HepG2 (cell line): ENCODE measurements at places on chromosomes 7 and 10.

DNA sequence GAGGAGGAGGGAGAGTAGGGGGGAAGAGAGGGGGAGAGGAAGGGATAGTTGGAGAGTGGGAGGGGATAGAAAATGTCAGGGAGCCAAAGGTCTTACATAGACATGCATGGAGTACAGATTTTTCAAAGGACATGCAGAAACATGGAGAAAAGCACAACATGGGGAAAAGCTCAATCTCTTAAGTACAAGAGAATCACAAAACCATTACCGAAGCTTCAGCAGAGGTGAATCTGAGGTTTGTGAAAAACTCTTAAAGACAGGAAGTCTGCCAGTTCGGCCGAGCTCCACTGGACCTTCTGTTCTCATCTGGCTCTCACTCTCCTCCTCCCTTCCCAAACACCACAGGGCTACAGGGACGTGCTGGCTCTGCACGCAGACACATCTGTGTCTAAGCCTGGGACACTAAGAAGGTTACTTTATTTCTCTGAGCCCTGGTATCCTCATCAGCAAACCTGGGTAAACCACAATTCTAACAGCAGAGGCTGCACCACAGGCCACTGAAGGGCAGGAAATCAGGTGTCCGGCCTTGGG lies 133.9 kb downstream of the COBL start:
- no peak for DNase-seq

DNA sequence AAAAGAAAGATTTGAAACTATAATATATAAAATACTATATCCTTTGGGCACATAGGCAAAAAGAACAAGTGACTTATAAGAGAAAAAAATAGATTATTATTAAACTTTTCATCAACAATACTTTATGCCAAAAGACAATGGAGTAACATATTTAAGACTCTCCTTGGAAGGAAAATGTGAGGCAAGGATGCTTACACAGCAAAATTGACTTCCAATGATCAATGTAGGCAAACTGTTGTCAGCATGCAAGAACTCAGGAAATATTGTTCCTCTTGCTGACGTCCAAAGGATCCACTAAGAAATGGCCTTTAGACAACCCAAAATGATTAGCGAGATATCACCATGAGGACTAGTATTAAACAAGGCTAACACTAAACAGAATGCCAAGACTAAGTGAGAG lies 22.9 kb upstream of the LMOD2 start:
- DNase-seq = no peak

DNA sequence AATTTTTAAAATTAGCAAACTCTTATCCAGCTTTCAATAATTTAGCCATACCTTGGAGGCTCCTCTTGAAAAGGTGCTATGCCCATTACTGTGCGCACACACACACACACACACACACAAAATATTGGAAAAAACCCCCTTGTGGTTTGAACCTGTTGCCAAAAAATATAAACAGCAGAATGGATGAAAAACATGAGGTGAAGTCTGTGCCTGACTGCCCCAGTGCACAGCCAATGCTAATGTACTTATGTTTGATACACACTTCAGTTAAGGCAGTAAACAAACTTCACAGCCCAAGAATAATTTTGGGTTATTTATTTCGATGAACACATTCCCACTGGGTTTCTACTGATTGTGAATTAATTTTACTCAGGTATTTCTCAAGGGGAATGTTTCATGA lies 113.2 kb upstream of the SEM1 start:
- DNase-seq = no peak

- no peak for DNase-seq
Measured at GRCh38 chr7:95788884-95789283, 16.5 kb downstream of the DYNC1I1 start.

- peak; percentile 64 for DNase-seq
Measured at GRCh38 chr10:90871279-90871765, 452 bp upstream of the RPP30 start.

- no peak for DNase-seq
Measured at GRCh38 chr7:112668561-112668960, 121.6 kb downstream of the TMEM168 start.

DNA sequence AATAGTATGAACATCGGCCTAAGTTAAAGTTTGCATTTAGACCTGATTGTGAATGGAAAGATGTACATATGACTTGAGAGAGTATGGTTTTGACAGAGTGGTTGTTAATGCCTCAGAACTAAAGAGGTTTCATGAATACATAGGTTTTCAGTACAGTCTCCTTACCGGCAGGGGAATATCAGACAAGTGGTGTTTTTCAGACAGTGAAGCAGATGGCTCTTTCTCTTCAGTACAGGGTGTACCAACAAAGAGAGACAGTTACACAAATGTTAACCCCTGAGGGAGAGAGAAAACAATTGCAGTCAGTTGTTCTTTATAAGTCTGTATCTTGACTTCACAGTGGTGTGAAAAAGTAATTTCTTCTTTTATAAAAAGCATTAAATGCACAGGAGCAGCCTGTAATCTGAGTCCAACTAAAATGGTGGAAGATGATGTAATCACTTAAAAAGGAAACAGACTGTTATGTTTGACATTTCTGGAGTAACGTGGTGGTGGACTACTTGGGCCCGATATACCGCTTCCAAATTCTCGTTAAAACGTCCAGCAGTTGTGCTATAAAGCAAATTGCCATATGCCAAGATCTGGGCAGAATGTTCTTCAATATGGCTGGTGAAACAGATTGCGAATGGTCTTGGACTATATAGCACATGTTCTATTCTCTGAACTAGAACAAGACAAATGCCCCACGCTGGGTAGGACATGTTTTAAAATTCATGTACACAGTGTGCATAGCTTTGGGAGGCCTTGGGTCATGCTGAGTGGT lies 69.2 kb downstream of the SDK1 start:
- DNase-seq = no peak

- DNase-seq = no peak
Measured at GRCh38 chr10:107232013-107232412, 67.5 kb upstream of the SORCS1 start.

DNA sequence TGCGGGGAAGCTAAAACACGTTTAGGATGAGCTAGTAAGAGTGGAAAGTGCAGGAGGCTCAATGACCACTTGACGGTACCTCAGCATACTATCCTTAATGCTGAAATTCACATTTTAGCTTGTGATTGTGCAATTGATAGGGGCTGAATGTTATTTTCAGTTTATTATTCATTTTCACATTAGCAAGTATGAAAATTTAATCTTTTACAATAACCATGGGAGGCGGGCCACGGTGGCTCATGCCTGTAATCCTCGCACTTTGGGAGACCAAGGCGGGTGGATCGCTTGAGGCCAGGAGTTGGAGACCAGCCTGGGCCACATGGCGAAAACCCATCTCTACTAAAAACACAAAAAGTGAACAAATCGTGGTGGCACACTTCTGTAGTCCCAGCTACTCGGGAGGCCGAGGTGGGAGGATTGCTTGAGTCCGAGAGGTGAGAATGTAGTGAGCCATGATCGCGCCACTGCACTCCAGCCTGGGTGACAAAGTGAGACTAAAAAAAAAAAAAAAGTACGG lies 22.0 kb upstream of the ANLN start:
- no peak for DNase-seq

- no peak for DNase-seq
Measured at GRCh38 chr7:121073463-121074099, 85.1 kb downstream of the CPED1 start.

- no peak for DNase-seq
Measured at GRCh38 chr7:139901901-139902300, 72.8 kb downstream of the TBXAS1 start.

- no peak for DNase-seq
Measured at GRCh38 chr7:97512441-97513207, 219.3 kb upstream of the TAC1 start.

DNA sequence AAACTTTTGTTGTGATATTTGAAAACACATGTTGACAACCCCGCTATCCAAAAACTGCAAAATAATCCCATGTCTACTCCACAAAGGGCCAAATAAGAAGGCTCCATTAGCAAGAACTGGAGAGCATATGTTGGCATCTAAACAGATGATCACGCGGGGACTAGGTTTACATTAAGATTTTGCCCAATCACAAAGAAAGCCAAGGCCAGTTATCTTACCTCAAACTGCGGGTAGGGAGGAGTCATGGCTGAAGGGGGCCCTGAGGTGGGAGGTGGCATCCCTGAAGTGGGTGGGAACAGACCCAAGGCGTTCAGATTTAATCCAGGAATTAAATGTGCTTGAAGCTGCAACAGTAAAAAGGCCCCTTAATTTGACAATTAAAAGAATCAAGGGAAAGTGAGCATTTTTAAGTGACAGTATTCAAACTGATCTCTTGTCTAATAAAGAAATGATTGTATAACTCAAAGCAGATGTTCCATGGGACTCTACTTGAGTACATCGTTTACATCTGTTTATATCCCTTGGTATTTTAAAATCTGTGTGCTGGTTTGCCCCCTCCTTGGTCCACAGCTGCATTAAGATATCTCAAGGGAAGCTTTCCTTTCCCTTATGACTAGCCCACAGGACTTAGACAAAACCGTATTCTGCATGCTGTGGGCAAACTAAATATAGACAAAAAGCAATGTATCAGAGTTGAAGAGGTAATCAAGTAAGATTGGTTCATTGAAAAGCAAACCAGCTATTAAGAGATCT lies 42.9 kb downstream of the MALSU1 start:
- DNase-seq = no peak

GRCh38 chr7:110418659-110419280 lies 672.2 kb upstream of the LRRN3 start:
- DNase-seq = no peak

DNA sequence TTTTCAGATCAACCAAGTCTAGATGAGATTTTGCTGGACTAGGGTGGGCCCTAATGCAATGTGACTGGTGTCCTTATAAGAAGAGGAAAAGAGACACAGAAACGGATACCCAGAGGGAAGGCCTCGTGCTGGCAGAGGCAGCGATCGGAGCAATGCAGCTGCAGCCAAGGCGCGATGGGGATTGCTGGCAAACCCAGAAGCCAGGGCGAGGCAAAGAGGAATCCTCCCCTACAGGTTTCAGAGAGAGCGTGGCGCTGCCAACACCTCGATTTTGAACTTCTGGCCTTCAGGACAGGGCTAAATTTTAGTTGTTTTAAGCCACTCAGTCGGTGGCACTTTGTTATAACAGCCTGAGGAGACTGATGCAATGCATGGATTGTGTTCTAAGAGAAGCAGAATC lies 157.1 kb upstream of the RHEB start:
- no peak for DNase-seq

- DNase-seq = no peak
Measured at GRCh38 chr7:158055726-158056510, 531.7 kb downstream of the PTPRN2 start.

GRCh38 chr10:85600026-85600743 lies 766.4 kb downstream of the GRID1 start:
- DNase-seq = no peak

GRCh38 chr10:79153745-79154144 lies 85.0 kb downstream of the ZMIZ1 start:
- DNase-seq = no peak

- no peak for DNase-seq
Measured at GRCh38 chr10:101901340-101901739, 57.7 kb upstream of the KCNIP2 start.

DNA sequence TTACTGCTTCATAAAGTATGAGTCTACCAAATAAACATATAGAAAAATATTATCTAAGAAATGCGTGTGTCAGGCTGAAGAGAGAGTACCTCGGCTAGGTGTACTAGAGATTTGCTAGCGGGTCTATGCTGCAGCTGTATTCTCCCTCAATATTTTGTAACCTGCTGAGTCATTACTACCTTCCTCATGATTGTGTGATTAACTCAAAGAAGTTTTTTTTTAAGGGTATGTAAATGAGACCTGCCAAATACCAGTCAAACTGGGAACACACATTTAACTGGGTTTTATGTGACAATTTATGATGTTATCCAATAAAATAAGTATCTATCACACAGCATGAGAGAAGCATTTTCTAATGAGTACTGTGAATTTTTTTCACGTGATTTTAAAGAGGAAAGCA lies 180.4 kb downstream of the RNF133 start:
- no peak for DNase-seq

- DNase-seq = peak; percentile 72
Measured at GRCh38 chr7:90409667-90410066, 6.4 kb downstream of the CLDN12 start.

DNA sequence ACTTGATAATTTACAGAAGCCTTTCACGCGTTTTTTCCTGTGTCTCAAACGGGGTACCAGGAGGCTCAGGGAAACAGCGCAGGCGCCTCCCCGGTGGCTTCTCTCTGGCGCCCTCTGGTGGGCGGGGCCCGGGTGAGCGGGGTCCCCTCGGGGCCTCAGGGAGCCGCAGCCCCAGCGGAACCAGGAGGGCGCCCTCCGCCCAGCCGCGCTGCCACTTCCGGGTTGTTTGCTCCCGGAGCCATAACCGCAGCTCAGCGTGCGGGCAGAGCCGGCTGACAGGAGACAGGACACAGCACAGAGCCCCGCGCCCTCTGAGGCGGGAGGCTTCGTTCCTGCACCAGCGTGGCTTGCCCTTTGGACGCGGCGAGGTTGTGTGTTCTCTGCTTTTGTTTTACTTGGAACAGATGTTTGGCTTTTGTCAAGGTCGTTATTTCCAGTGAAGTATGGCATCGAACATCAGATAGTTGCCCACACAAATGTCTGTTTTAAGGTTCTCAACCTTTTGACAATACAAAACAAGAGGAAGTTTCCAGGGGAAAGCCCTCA lies 6.9 kb upstream of the CYP2E1 start:
- DNase-seq = peak; percentile 76

- no peak for DNase-seq
Measured at GRCh38 chr10:89909752-89910151, 208.4 kb downstream of the KIF20B start.

DNA sequence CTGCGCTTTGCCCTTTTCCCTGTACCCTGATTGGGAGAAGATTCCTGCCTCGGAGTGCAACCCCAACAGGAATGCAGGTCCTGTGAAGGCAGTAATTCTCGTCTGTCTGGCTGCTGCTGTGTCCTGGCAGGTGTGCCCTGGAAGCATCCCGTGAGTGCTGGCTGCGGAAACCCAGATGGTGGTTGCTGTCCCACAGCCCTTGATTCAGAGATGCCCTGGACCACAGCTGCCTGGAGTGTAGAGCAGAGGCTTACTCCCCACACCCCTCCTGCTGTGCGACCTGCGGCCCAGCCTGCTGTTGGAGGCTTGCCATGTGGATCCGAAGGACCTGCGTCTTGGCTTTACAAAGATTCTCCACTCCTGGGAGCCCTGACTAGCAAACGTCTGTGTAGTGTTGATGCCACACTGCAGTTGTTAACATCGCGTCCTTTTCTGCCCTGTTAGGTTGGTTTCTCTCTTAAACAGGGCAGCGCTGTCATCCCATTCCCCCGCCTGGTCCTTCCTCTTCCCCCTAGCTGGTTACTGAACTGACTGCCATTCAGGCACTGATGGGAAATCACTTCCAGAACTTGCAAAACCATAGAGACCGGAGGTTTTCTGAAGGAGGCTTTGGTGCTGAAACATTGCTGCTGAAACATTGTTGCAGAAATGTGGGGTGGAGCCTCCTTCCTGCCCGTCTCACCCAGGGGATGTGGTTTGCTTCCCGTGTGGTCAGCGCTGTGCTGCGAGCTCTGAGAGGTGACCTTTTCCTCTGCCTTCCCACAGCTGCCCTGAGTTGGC lies 53.3 kb downstream of the DNAJB6 start:
- no peak for DNase-seq
